ENCODE measurements at places on chromosomes 6 and 20.

DNA sequence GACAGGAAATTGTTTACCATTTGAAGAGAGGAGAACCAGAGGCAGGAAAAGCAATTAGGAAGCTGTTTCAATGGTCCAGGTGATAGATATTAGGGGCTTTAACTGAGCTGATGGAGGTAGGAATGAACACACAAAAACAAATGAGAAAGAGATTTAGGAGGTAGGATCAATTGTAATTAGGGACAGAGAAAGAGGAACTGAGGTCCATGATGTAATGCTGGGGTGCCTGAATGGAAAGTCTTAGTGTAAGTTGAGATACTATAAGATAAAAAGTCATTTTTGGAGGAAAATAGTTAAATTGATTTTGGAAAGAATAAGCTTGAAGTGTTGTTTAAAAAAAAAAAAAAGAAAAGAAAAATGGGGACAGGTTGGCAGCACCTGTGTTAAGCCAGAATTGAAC lies 58.5 kb upstream of the B3GAT2 start:
- no peak for DNase-seq

DNA sequence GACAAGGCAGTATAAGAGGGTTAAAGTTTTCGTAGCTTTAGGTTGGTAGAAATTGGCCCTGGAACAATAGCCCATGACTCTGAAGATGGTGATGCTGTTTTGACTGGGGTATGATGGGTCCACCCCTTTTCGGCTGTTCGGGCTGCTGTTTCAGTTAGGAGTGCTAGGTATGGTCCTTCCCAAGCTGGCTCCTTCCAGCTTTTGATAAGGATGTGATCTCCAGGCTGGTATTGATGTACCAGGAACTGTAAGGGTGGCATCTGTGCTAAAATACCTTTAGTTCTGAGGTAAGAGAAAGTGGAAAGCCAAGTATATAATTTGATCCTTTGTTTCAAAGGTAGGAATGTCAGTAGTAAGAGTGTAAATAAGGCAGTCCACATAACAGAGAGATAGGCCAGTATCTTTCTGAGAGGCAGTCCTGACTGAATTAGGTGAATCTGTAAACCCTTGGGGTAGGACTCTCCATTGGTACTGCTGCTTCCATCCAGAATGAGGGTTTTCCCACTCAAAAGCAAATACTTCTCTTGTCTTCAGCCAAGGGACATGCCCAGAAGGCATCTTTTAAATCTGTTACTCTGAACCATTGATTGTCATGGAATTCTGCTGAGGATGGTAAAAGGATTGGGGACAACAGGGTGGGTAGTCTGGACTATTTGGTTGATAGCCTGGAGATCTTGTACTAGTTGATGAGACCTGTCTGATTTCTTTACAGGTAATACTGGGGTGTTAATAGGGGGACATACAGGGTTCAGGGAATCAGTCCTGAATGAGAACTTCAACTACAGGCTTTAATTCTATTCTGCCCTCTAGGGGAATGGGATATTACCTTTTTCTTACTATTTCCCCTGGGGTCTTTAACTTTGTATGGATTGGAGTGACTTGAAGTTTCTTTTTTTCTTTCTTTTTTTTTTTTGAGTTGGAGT lies 6.1 kb upstream of the ZNFX1 start:
- DNase-seq, result no peak

DNA sequence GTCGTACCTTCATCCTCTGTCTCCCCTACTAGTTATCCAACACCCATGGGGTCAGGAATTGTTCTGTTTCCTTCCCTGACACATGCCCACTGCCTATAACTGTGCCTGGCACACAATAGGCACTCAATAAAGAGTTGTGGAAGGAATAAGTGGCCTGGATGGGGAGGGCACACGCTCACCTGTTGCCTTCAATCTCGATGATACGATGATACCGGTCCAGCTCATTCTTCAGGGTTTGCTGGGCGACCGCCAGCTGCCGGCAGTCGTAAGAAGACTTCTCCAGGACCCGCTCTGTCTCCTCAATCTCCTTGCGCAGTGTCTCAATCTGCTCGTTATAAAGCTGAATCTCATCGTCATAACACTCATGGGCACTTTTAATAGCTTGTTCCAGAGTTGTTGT lies 32.5 kb downstream of the BFSP1 start:
- DNase-seq, result no peak

GRCh38 chr20:53623454-53624211 lies 30.0 kb upstream of the ZNF217 start:
- no peak for DNase-seq

- no peak for DNase-seq
These were observed 19.5 kb downstream of the SYTL3 start for GRCh38 chr6:158669145-158670035.

- DNase-seq, result no peak
These were observed at the start of gene PCK1 for GRCh38 chr20:57560554-57561355. TSS of gene PCK1 (plus strand) at chr20:57561110. CDS start at chr20:57561412, 302 bp downstream.

- DNase-seq, result no peak
These were observed 36.5 kb upstream of the TNFAIP3 start for GRCh38 chr6:137830511-137830911.

DNA sequence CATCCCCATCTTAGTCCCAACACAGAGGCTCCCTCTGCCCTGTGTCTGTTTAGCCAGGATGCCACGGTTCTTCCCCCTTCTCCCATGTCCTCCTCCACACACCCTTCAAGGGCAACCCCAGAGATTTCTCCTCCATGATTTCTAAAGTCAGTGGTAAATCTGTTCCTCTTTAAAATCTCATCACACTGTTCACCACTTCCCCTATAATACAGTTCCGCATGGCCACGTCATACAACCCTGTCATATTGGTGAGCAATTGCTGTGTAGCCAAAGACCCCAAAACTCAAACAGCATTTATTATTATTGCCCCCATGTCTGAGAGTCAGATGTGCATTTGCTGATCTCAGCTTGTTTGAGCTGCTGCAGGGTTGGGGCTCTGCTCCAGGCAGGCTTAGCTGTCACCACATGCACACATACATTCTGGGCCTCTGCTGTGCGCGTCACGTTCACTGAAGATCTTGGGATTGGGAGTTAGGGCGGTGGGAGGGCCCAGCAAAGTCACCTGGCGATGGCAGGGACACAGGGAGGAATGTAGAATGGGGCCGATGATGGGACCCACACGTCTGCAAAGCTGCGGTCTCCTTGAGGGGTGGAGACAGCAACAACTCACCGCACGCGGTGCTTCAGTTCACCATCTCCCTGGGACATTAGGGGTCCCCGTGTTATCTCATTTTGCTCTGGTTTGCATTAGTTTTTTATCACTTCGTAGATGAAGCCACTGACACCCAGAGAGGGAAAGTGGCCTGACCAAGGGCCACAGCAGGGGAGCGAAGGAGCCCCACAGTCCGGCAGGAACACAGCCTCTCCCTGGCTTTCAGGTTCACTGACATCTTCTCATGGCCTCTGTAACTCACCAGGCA lies 36.9 kb upstream of the CD93 start:
- no peak for DNase-seq

- DNase-seq, result no peak
These were observed 38.3 kb downstream of the MAFB start for GRCh38 chr20:40650707-40651106.

DNA sequence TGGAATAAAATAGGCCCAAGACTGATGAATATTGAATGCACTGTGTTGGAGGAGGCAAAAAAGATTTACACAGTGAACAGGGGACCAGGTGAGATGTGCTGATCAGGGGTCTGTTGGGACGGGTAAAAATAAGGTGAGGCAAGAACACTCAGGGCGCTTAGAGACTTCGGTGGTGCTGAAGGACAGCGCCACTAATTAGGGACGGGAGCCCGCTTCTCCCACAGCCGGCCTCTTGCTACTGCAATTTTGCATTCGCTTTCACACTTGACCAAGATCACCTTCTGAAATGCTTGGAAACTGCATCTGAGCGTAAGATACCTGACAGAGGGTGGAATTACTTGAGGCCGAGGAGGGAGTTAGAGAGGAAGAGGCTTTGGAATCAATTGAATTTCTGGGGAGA lies 7.3 kb downstream of the TFAP2D start:
- DNase-seq, result no peak

GRCh38 chr6:1263039-1263849 lies 48.7 kb upstream of the FOXQ1 start:
- DNase-seq, result no peak

DNA sequence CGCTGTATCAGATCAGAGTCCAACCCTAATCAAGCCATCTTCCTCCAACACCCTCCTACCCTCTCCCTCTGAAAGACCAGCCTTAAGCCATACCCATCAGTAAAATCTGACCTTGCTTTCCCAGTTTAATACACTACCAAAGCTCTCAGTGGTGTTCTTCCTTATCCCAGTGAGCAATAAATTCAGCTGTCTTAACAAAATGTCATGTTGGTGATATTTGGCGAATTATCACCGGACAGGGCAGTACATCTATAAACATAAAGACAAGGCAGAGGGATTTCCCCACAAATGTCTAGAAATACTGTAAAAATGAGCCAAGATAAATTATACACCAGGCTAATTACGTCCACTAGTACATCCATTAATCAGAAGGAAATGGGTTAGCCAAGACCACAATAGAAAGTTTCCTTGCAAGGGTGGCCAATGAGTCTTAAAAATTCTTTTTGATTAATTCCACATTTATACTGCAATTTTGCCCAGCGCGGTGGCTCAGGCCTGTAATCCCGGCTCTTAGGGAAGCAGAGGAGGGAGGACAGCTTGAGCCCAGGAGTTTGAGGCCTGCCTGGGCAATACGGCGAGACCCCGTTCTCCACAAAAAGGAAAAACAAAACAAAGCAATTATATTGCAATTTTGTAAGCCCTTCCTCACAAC lies 905 bp downstream of the RARS2 start:
- DNase-seq, result no peak

- no peak for DNase-seq
These were observed 646.5 kb upstream of the NOX3 start for GRCh38 chr6:156102129-156102528.

DNA sequence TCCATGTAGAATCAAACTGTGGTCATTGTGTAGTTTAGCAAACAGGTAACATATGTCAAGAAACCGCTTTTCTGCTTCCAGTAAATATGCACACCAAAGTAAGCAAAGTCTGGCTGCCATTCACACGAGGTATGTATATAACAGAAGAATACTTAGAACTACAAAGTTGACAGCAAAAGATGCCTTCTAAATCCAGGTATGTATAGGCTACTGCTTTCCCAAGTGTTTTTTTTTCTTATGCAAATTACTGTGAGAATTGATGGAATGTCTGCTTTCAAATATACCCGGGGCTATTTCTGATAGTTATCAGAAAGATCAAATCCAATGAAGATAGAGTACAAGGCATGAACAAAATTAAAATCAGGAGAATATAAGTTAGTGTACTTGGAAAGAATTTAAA lies 229.2 kb downstream of the HACE1 start:
- no peak for DNase-seq

Measured in GM19239 (cell line).